Caudate nucleus (tissue), 63 donors: ENCODE measurements at places on chromosomes 1 and 21.
A peak's percentile ranks its signal among the peaks of the same experiment; 100 is the strongest.

- peak; percentile 28 for DNase-seq
Observed at GRCh38 chr1:172818841-172819527, 160.1 kb downstream of the FASLG start.

- DNase-seq, result peak; percentile 45
Observed at GRCh38 chr21:32257962-32258785, 20.7 kb downstream of the MIS18A start.

DNA sequence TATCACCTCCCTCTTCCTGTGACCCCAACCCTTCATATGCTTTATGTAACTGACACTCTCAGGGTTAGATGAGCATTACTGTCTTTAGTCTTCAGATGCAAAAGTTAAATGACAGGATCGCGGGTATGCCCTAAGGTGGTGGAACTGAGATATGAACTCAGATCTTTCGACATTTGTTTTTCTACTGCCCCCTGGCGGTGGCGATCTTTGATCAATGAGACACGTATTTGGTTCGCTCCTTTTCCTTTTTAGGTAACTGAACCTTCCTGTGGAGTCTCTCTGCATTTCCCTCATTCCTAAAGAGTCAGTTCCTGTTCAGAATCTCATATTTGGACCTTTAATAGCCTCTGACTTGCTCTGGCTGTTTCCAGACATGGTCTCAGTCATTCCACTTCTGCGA lies 47.8 kb upstream of the ZP4 start:
- DNase-seq, result no peak

DNA sequence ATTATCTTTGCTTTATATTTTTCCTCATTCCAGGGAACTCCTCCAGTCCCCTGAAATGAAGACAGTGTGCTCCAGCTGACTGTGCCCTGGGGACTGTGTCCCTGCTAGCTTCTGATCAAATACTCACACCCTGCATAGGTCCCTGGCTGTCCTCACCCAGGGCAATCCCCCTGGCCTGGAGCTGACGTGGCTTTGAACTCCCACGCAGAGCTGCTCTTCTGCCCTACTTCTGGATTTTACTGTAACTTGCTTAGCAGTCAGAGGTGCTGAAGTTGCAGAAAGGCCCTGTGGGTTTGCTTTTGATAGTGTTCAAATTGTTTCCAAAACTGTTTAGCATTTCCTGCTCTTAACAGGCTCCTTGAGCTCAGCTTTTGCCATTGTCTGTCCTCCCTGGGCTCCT lies 186.5 kb downstream of the FASLG start:
- no peak for DNase-seq

DNA sequence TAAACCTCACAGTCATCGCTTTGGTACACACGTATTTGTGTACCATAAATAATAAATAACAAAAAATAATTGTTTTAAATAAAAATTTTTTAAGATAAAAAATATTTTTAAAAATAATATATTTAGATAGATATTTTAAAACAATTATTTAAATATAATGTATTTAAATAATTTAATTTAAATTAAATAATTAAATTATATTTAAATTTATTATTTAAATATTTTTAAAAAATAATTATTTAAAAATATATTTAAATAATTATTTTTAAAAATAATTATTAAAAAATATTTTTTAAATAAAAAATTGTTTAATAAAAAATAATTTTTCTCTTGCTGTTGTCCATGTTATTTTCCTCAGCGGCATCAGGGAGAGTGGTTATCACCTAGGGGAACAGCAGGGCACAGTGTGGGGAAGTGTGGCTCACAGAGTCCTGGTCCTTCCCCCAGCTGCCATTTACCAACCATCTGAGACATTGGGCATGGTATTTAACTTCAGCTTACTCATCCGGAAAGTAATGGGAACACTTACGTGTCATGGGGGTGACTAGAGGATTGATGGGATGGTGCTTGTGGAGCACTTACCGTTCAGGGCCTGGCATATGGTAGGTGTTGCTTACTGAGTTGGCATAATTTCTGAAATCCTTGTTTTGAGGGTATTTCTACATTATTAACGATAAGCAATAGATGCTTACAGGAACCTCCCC lies 92.9 kb upstream of the TSPAN2 start:
- DNase-seq, result no peak

- no peak for DNase-seq
Observed at GRCh38 chr1:62382658-62382955, 54.2 kb upstream of the USP1 start.

DNA sequence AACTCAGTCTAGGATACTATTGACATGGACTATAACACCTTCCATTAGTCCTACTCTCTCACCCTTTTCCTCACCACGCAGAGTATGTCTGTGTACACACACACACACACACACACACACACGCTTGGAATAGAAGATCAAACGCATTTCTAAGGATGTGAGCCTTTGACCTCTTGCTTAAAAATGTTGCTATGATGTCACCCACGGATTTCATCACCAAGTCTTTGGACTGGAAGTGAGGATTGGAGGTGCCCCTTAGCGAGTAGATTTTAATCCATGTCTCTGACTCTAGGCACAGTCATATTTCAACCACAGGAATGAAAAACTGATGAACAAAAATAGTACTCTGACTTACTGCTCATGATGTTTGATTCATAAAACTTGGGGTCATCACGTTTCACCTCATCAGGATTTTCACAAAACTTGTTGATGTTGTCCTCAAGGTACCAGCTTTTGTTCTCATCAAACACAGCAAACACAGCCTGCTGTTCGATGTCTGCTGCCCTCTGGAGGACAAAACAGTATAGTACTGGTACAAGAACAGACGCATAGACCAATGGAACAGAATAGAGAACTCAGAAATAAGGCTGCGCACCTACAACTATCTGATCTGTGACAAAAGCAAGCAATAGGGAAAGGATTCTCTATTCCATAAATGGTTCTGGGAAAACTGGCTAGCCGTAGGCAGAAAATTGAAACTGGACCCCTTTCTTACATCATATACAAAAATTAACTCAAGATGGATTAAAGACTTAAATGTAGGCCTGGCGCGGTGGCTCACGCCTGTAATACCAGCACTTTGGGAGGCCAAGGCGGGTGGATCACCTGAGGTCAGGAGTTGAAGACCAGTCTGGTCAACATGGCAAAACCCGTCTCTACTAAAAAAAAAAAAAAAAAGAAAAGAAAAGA lies 39.9 kb downstream of the F5 start:
- peak; percentile 1 for DNase-seq

- DNase-seq, result no peak
Observed at GRCh38 chr1:88802950-88803349, 88.4 kb downstream of the GTF2B start.

DNA sequence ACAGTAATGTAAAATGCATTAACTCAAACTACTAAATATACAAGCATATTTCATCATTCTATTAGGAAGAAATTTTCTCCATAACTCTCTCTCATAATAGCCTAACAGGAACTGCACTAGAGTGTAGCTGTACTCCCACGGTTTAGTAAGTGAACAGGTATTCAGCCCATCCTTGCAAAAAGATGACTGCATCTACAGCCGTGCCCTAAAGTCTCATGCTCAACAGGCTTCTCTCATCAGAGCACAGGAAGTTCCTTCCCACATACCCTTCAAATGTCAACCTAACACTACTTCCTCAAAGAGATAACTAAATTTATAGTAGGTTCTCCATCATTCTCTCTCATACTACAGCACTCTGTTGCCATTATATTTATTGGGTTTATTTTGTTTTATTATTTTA lies 251.6 kb downstream of the AKT3 start:
- peak; percentile 78 for DNase-seq

DNA sequence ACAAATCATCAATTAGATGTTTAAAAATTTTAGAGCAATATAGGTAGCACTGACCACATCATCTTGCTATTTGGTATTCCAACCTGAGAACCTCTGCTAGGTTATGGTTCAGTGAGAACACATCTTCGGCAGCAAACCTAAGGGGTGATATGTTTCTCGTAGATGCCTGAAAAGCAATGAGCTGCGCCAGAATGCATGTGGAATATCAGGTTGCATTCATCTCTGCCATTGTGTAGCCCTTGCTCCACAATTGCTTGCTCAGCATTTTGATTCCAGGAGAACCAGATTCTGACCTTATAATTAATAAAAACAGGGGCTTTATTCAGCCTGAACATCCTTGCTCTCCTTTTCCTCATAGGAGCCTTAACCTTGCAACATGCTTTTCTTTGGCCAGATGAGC lies 408.1 kb downstream of the USH2A start:
- DNase-seq, result no peak

GRCh38 chr1:188089461-188089860 lies 1260.7 kb downstream of the PLA2G4A start:
- DNase-seq, result no peak

- DNase-seq, result no peak
Observed at GRCh38 chr1:50346621-50347020, 76.6 kb downstream of the DMRTA2 start.

DNA sequence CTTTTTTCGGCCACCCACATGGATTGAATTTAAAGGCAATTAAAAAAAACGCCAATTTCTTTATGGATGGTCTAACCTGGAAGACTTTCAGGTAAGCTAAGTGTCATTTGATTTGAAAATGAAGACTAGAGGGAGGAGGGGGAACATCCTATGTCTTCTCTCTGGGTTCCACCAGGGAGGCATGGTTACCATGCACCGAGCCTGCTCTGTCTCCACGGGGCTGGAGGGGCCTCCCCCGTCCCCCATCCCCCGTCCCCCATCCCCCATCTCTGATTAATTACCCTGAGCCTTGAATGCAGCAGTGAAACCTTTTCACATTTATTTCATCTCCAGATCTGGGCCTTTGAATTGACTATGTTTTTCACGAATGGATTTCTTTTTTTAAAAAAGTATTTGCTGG lies 135.1 kb downstream of the TLR5 start:
- no peak for DNase-seq

DNA sequence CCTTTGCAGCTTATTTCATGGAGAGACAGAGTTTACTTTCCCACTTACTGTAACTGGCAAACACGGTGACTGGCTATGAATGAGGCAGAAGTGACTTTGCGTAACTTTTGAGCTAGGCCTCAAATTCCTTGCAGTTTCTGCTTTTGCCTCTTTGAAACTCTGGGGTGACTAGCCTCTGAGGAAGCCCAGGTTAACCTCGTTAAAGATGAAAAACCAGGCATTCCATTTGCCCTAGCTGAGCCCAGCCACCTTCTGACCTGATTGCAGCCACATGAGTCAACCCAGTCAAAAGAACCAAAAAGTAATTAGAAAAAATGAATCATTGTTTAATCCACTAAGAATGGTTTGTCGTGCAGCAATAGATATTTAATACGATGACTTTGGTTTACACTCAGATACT lies 20.4 kb downstream of the PRMT6 start:
- DNase-seq, result no peak

DNA sequence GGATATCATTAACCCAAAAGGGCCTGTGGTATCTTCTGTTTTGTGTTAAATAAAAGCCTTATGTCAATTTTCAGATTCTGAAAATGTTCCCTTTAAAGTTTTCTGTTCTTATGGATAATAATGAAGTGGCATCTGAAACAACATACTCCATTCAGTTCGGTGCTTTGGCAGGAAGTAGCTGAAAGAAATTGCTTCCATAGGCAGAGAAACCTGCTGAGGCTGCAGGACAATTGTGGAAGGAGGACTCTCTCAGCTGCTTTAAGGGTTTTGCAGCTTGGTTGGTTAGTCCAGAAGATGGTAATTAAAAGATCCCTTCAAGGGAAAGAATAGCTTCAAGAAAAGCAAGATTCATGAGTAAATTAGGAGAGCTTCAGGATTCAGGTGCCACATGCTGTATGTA lies 30.5 kb upstream of the NRIP1 start:
- no peak for DNase-seq

DNA sequence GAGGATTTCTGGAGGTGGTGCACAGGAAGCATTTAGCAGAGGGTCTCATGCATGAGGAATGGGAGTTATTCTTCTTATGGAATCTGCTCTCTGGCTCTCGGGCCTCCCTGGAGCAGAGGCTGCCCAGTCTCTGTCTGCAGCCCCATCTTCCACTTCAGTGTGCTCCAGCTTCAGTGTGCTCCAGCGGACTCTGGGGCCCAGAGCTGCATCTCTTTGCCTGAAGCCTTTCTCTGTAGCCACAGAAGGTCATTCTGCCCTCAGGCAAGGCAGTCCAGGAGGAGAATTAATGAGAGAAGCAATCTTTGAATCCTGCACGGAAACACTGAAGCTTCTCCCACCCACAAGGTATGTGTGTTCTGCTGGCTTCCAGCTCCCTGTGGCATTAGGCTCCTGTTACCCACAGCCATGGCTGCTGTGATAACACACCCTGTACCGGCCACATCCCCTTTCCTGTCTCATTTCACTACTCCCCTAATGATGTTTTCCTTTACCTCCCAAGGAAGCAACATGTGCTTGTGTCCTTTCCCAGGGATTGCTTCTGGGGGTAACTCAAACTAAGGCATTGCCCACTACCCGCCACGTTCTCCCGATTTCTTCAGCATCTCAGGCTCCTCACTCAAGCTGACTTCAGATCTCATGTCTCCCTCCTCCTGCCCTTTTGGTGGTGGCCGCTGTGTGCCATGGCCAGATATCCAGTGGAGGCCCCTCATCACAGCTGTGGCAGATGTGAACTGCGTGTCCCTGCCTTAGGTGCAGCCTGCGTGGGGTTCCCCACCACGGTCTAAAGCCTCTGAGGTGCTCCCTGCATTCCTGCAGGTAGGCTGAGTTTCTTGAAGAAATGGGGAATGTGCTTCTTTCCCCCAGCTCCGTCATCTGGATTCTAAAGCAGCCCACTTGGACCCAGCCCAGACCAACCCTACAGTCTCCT lies 181.2 kb upstream of the GALNT2 start:
- no peak for DNase-seq

DNA sequence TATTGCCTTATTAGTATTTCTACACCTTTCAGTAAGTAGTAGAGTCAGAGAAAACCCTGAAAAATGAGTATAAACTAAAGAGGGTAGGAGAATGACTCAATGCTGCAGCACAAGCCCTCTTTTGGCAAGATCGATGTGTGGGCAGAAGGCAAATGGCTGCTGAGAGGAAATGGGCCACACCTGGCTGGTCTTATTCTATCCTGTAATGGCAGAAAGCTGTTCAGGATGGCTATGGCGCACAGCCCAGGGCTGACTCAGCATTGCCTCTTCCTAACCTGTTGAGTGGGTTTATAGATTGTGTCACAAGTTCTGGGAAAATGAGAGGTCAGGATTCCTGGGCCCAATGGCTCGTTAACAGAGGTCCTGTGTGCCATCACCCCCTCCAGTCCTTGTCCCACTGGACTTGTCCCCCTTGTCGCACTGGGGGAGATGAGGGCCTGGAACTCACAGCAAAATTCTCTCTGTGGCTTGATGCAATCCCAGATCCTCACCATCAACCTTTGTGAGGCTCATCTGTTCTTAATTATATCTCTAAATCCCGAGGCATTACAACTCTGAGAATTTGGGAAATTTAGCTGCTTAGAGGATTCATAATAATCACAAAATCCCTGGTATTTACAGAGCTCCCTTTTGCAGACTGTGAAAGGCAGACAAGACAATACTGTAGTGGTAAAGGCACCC lies 13.2 kb downstream of the HMGB4 start:
- DNase-seq, result no peak
